ENCODE measurements at places on chromosomes 5 and 9. TPM values are rescaled to one million over a fixed set of nuclear protein-coding genes. Genes with fewer than 3 reads are reported as not detected.

Gene ABCA1
- 0.10 TPM for polyA plus RNA-seq

Gene CDH9
- not detected for polyA plus RNA-seq

Gene NHP2
- polyA plus RNA-seq: 195 TPM

Gene EMB
- polyA plus RNA-seq: 163 TPM

Gene MPDZ
- polyA plus RNA-seq: not detected

Gene GDA
- polyA plus RNA-seq: not detected

Gene PHYHD1
- polyA plus RNA-seq: 4.1 TPM

Gene TMEM171
- polyA plus RNA-seq: 3.5 TPM

Gene GFPT2
- not detected for polyA plus RNA-seq

Gene CCNO
- polyA plus RNA-seq: not detected

Gene CSF2
- polyA plus RNA-seq: not detected

Gene PDCD1LG2
- 0.09 TPM for polyA plus RNA-seq

Gene DDX41
- polyA plus RNA-seq: 20.0 TPM

Gene ENHO
- polyA plus RNA-seq: 9.2 TPM

Gene TRIM36
- polyA plus RNA-seq: not detected

Gene SUSD1
- polyA plus RNA-seq: 42.4 TPM

Gene IFNK
- polyA plus RNA-seq: not detected

Gene CTXN3
- polyA plus RNA-seq: not detected

Gene C9
- polyA plus RNA-seq: not detected

Gene TLX3
- not detected for polyA plus RNA-seq

Gene SH3TC2
- not detected for polyA plus RNA-seq

Gene FBXO4
- polyA plus RNA-seq: 17.6 TPM

Gene ENTPD2
- polyA plus RNA-seq: not detected

Gene PALM2AKAP2
- not detected for polyA plus RNA-seq

Gene SLC28A3
- polyA plus RNA-seq: 0.28 TPM

Gene NR2F1-AS1
- polyA plus RNA-seq: not detected

Gene SLC34A3
- not detected for polyA plus RNA-seq

Gene FLT4
- not detected for polyA plus RNA-seq

Gene CFAP90
- not detected for polyA plus RNA-seq

Gene MSX2
- polyA plus RNA-seq: not detected

Gene CHSY3
- polyA plus RNA-seq: 0.84 TPM

Gene LRSAM1
- polyA plus RNA-seq: 2.7 TPM

All from immature natural killer cell (primary cell).